GM12865 (cell line): ENCODE measurements at places on chromosomes 3 and 15.

- DNase-seq = no peak
Measured at GRCh38 chr15:27746401-27746955, 352.6 kb downstream of the OCA2 start.

GRCh38 chr15:77034695-77035489 is 36.0 kb downstream of the TSPAN3 start:
- peak; percentile 44 for DNase-seq

DNA sequence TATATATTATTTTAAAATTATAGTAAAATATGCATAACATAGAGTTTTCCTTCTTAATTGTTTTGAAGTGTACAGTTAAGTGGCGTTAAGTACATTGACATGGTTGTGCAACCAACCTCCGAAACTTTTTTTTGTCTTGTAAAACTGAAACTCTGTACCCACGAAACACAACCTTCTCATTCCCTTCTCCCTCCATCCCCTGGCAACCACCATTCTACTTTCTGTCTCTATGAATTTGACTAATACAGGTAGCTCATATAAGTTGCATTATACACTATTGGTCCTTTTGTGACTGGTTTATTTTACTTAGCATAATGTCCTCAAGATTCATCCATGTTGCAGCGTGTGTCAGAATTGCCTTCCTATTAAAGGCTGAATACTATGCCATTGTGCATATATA is 179.4 kb downstream of the SATB1 start:
- peak; percentile 24 for DNase-seq

- DNase-seq = peak; percentile 11
Measured at GRCh38 chr3:196774191-196774820, 34.6 kb downstream of the PAK2 start.

DNA sequence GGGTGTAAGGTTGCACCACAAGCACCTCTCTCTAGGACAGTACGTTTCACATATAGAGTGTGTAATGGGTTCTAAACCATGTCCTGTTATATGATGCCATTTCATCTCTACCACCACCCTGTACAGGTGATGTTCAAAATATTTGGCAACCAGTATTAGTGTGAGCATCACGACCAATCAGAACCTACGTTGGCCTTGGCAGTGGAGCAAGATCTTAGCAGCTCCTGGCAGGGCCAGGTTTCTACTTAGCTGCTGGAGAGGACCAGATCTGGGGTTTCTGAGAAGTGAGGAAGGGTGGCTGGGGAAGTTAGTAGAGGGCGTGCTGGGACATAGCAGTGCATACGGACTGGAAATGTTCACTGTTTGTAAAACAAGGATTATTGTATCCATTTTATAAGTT is 23.1 kb upstream of the MITF start:
- DNase-seq = no peak

GRCh38 chr3:45345846-45346580 is 42.4 kb upstream of the LARS2 start:
- DNase-seq = no peak

DNA sequence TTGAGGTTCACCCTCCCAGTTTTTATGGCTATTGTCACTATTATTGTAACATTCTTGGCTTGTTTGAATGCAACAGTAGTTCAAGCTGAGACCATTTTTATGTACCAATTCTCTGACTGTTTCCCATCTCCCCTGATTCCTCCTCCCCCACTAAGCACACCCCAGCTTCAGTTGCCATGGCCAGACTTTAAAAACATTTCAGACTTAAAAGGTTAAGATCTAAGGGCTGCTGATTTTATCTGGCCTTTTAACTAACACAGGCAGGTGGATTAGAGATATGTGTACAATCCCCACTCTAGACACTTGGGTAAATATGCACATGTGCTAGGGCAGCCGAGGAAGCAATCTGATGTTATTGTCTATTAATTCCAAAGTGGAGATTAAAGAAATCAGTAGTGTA is 386.3 kb upstream of the NR2F2 start:
- no peak for DNase-seq

DNA sequence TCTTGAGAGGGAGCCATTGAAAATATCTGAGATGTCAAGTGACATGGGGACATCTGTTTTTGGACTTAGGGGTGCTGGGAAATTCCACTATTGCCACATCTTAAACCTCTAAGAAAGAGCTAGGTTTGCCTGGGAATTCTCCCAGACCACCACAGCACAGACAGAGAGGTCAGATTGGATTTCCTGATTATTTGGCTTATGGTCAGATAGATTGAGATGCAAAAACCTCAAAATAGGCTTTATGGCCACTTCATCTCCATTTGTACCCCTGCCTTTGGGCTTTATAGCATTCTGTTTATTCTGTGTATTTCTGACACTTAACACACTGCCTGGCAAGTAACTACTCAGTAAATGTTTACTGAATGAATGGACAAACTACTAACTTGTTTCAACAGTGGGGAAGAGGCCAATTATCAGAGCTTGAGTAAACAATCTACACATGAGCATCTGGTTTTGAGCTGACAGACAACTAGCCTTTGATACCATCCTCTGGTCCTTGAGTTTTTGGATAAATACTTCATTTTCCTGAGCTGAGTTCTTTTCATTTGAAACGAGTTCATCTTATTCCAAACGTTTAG is 81.8 kb downstream of the TP63 start:
- DNase-seq = no peak

DNA sequence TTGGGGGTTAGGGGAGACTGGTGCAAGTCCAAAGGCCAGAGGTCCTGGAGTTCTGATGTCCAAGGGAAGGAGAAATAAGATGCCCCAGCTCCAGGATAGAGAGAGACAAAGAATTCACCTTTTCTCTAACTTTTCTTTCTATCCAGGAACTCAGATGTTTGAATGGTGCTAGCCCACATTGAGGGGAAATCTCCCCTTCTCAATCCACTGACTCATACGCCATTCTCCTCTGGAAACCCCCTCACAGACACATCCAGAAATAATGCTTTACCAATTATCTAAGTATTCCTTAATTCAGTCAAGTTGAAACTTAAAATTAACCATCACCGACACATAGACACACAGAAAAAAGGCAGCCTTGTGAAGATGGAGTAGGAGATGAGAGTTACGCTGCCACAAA is 1085.2 kb downstream of the NSUN3 start:
- DNase-seq = no peak

DNA sequence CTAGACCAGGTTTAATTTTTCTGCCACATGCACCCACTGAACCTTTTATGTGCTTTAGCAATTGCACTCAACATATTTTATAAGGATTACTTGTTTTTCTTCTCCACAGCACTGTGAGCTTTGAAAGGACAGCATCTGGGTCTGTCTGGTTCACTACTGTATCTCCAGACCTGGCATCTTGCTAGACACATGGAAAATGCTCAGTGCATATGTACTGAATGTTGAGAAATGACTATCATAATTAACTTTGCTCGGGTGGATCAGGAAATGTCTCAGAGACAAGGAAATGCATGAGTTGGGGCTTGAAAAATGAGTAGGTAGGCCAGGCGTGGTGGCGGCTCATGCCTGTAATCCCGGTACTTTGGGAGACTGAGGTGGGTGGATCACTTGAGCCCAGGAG is 40.2 kb downstream of the DOCK3 start:
- no peak for DNase-seq

DNA sequence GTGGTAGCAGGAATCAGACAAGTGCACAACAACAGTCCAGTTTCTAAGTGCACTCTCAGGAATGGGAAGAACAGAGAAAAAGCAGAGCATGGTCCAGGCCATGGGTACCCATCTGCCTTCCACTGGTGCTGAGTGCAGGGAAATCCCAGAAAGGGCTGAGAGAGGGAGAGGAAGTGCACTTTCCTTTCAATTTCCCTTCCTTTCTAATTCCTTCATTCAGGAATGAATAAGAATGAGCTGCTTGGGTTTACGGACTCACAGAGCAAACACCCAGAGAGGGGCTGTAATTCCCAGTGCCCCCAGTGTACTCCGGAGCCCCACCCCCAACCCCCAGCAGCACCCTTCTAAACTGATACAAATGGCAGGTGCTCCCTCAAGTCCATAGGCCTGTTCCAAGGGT is 300.6 kb downstream of the FOXP1 start:
- no peak for DNase-seq

GRCh38 chr3:6321999-6322398 is 538.9 kb upstream of the GRM7 start:
- no peak for DNase-seq

DNA sequence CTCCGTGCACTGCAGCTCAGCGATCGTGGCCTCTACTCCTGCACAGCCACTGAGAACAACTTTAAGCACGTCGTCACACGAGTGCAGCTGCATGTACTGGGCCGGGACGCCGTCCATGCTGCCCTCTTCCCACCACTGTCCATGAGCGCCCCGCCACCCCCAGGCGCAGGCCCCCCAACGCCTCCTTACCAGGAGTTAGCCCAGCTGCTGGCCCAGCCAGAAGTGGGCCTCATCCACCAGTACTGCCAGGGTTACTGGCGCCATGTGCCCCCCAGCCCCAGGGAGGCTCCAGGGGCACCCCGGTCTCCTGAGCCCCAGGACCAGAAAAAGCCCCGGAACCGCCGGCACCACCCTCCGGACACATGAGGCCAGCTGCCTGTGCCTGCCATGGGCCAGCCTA is 3.7 kb upstream of the GNAT1 start:
- no peak for DNase-seq

DNA sequence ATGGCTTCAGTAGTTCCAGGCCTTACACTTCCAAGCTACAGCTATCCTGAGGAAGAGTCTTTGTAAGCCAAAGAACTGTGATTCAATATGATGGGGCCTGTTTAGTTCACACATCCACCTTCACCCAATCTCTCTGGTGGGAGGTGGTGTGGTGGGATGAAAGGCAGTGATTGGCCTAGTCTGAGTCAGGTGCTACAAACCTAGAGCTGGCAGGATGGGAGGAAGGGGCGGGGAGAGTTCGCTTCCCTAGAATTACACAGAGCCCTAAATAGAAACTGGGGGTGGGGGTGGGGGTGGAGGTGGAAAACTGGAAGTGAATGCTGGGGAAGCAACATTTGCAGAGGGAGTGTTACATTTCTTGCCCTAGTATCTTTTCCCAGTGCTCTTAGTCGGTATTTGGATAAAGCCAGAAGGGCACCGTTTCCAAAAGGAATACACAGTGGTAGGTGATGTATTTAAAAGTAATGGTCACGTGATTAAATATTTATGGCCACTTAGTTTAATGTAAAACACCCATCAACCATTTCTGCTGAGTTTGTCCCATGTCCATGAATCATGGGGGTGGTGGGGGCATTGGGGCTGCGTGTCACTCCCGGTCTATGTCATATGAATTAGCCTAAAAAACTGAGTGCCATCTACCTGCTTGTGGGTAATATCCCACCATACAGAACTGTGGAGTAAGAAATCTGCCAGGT is 247.6 kb upstream of the PROK2 start:
- DNase-seq = no peak

DNA sequence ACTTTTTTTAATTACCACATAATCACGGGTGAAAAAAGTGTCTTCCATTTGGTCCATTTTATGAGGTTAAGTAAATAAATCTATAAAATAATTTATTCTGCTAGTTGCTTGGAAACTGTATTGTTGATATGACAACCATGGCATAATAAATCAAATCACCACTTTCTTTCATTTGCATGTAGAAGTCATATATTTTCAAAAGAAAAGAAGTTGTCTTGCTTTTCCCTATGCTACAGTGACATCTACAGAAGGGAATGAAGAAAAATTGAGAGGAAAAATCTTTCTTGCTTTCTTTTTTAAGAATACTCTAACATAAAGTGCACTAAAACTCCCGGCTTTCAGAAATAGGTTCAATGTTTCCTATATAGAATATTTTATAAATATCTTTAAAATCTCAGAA is 228.5 kb downstream of the ZBBX start:
- no peak for DNase-seq

DNA sequence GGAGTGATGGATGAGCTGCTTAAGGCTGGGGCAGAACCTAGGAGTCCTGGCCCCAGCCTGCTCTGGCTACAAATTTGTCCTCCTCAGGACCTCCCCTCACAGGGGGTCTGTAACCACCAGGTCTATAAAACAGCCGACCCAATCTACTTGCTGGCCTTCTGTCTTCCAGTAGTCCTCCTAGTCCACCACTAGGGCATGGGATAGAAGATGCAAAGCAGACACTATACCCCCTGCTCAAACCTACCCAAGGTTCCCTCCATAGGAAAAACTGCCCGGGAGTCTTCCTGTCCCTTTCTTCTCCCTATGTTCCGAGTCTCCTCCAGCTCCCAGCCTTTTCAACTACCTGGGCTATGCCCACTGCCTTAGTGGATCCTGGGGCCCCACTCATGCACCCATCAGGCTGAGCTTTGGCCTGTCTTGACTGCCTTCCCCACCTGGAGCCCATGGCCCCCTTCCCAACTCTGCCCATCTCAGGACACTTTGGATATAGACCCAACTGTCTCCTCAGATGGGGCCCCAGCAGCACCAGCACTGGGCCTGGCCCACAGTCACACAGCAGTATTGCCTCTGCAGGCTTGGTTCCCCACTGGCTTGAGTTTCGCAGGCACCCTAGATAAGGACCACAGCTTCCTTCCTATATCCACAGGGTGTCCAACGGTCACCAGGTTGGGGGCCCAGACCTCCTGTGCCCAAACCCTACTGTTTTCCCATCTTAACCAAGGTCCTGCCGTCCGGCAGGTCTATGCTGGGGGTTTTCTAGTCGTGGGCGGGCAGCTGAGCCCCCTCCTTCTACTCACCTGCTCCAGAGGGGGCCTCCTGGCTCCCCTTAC is 1.1 kb downstream of the HYAL3 start:
- DNase-seq = peak; percentile 11

DNA sequence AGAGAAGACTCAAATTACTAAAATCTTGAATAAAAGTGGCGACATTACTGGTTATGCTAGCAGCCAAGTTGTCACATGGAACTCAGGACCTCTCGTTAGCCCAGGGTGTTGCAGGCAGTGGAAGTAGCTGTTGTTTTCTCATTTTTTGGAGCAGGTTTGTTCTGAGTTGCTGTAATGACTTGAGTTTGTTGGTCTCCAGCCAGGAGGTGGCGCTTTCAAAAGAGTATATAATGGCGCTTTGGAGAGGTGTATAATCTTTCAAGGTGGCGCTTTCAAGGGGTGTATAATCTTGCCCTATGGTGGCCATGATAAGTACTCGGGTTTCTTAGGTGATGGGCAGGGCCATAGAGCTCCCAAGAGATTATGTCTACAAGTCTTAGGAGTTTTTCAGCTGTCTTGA is 632.7 kb downstream of the NTRK3 start:
- peak; percentile 3 for DNase-seq

DNA sequence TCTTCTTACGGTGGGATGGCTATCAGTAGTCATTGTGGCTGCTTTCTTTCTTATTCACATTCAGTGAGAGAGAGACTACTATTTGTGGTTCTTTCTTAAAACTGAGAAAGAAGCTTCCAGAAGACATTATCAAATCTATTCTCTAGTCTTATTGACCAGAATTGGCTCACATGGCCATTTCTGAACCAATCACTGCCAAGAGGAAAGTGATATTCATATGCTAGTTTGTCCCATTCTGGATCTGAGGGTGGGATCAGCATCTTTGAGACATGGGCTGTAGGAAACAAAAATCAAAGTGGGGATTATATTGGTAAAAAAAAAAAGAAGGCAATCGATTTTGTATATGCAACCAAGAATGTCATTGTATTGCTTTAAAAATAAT is 106.4 kb upstream of the RASGRP1 start:
- no peak for DNase-seq
